ENCODE measurements at places on chromosomes 2 and 18. TPM values are rescaled to one million over a fixed set of nuclear protein-coding genes. Genes with fewer than 3 reads are reported as not detected.
A peak's percentile ranks its signal among the peaks of the same experiment; 100 is the strongest.

- peak; percentile 98 for DNase-seq
Observed at GRCh38 chr2:157173740-157174184, 83.7 kb upstream of the GALNT5 start.

DNA sequence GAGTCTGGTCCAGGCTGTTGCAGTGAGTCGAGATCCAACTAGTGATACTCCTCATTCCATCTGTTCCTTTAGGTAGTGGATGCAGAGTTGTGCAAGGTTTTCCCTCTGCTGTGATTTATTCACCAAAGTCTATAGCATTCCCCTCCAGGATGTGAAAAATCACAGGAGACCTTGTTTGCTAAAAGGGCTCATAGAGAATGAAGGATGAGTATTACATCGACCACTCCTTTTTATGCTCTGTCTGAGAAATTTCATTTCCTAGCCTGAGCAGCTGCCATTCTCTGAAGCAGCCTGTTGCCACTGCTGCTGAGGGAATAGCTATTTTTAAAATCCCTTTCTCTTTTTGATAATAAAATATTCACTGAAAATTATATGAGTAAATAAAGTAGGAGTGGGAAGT lies 134.1 kb upstream of the LRRTM1 start:
- no peak for DNase-seq

- no peak for DNase-seq
Observed at GRCh38 chr2:8413589-8414135, 268.2 kb upstream of the ID2 start.

GRCh38 chr2:88697370-88698026 lies 6.0 kb downstream of the RPIA start:
- DNase-seq: no peak

- no peak for DNase-seq
Observed at GRCh38 chr2:104852090-104852666, 1.7 kb upstream of the POU3F3 start.

DNA sequence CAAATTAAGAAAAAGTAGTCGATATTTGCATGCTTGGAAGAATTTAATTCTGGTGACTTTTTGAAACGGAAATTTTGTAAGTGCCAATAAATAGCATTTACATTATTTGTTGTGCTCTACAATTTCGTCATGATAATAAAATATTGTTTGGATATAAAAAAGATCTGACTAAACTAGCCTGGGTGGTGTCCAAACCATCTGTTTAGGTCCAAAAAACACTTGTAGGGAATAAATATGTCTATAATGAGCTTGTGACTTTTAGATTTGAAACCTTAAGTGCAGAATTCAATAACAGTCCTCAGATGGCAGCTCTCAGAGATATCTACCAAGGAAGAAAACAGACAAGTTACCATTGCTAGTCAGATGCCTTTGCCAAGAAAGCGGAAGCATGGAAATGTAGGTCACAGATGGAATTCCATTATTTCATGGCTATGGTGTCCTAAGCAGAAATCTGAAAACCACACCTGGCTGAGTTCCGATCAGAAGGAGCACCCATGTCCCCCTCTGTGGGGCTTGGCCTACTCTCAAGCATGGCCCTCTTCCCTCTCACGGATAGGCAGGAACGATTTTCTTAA lies 731.1 kb downstream of the RNF144A start:
- no peak for DNase-seq

GRCh38 chr2:63484901-63485300 lies 103.4 kb downstream of the WDPCP start:
- DNase-seq: no peak

- DNase-seq: no peak
Observed at GRCh38 chr2:200871151-200871550, 6.7 kb upstream of the CLK1 start.

- no peak for DNase-seq
Observed at GRCh38 chr2:217060516-217060915, 200.7 kb upstream of the TNP1 start.

DNA sequence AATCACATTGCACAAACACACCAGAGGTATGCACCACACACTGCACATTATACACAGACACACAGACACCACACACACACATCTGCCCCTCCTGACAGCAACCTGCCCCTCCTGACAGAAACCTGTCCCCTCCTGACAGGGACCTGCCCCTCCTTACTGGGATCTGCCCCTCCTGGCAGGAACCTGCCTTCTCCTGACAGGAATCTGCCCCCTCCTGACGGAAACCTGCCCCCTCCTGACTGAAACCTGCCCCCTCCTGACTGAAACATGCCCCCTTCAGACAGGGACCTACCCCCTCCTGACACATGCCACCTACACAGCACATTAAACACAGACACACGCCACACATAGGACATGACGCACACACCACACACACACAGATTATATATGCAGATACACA lies 88.9 kb downstream of the PXDN start:
- no peak for DNase-seq

DNA sequence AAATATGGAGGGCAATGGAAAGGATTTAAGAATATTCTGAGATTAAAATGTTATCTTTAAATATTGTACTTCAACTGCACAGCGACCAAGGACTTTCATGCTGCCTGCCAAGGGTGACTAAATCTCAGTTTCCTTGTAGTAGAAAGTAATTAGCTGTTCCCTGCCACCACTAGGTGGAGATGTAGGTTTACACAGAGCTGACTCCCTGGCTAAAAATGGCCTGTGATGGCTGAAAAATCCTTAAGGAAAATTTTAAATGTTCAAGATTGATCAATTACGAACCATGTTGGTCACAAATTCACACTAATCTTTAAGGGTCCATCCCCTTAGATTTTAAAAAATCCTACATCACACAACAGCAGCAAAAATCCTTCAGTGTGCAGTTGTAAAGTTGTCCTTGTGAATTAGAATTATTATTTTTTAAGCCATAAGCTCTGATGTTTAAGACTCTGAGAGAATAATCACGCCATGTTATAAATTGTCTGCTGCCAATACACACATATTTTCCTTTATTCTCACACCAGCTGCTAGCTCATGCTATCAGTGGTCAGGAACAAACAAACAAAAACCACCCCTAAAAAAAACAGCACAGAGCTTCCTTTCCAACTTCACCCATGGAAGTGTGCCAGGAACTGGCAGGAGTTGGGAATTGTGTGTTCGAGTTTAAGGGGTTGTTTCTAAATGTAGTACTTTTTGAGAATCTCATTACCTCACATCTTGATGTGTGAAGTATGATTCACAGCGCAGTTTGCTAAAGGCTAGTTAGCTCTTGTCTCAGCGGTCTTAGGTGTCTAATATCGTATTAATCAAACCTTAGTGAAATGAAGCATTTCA lies 399.8 kb downstream of the TMEM182 start:
- no peak for DNase-seq

The NT5DC4 gene
- polyA plus RNA-seq: not detected

The DSG2 gene
- 0.56 TPM for polyA plus RNA-seq

The ITGA6 gene
- 14.8 TPM for polyA plus RNA-seq
